ENCODE measurements at places on chromosomes 2 and 18.

GRCh38 chr2:165868211-165868610, 74.2 kb upstream of the GALNT3 start:
- DNase-seq, result no peak

DNA sequence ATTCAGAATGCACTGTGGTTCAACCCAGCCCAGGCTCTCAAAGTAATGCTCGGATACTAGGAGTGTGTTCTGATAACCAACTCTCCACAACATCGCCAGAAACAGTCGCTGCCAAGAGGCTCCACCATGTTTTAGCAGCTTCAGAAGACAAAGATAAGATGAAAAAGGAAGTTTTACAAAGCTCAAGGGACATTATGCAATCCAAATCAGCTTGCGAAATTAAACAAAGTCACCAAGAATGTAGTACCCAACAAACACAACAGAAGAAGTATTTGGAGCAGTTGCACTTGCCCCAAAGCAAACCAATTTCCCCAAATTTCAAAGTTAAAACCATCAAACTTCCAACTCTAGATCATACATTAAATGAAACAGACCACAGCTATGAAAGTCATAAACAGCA, 360.9 kb downstream of the XIRP2 start:
- no peak for DNase-seq

GRCh38 chr2:9095226-9095625, 91.7 kb upstream of the MBOAT2 start:
- DNase-seq, result no peak

DNA sequence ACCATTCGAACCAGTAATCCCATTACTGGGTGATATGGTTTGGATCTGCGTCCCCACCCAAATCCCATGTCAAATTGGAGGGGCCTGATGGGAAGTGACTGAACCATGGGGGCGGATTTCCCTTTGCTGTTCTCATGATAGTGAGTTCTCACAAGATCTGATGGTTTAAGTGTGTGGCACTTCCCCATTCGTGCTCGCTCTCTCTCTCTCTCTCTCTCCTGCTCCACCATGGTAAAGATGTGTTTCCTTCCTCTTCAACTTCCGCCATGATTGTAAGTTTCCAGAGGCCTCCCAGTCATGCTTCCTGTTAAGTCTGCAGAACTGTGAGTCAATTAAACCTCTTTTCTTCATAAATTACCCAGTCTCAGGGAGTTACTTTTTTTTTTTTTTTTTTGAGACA, 62.6 kb downstream of the NBAS start:
- DNase-seq, result no peak

- DNase-seq, result no peak
Measured at GRCh38 chr2:64939332-64939917, 49.8 kb upstream of the SLC1A4 start.

GRCh38 chr2:235098736-235099494, 147.1 kb downstream of the SH3BP4 start:
- DNase-seq, result peak; percentile 12

DNA sequence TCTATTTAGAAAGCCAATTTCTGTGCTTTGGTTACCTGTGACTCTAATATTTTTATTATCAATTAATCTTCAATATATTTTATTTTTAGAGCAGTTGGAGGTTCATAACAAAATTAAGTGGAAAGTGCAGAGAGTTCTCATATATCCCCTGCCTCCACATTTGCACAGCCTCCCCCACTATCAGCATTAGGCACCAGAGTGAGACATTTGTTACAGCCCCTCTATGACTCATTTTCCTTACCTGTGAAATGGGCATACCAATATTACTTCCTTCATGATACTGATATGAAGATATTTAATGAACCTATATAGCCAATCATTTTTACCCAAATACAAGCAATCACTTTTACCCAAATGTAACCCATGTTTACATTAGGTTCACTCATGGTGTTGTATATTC, 34.0 kb upstream of the CYTIP start:
- DNase-seq, result no peak

GRCh38 chr18:27894746-27895145, 282.2 kb downstream of the CDH2 start:
- no peak for DNase-seq

DNA sequence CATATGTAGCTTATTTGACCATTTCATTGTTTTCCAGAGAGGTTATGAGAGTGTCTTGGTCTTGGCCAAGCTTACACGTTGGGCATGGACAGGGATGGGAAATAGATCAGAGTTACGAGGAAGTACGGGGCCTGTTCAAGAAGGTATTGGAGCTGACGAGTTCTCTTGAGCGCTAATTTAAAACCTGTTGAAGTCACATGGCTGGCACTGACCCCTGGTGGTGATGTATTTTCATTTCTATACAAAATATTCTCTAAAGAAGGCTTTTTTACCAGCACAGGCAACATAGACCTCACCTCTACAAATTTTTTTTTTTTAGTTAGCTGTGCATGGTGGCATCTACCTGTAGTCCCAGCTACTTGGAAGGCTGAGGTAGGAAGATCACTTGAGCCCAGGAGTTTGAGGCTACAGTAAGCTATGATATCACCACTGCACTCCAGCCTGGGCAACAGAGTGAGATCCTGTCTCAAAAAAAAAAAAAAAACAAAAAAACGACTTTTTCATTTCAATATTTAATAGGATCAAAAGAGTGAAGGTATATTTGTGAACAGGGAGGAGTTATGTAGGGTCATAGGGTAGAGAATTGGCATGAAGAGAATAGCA, 19.6 kb downstream of the UGP2 start:
- DNase-seq, result no peak

GRCh38 chr2:142885543-142885942, 8.1 kb downstream of the KYNU start:
- no peak for DNase-seq

Data from T47D (cell line).